ENCODE measurements at places on chromosomes 11 and 22.
A peak's percentile ranks its signal among the peaks of the same experiment; 100 is the strongest.

- no peak for DNase-seq
These were observed 38.9 kb downstream of the NTM start for GRCh38 chr11:131409345-131409744.

DNA sequence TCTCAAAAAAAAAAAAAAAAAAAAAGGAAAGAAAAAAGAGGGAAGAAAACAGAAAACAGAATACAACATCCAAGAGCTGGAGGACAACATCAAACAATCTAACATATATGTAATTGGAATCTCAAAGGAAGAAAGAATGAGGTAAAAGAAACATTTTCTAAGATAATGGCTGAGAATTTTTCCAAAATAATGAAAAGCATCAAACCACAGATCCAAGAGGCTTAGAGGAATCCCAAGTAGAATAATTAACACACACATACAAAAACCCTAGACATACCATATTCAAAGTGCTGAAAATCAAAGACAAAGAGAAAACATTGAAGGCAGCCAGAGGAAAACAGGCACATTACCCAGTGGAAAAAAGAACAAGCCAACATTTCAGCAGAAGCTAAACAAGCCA lies 4.9 kb downstream of the SULT4A1 start:
- DNase-seq: no peak

DNA sequence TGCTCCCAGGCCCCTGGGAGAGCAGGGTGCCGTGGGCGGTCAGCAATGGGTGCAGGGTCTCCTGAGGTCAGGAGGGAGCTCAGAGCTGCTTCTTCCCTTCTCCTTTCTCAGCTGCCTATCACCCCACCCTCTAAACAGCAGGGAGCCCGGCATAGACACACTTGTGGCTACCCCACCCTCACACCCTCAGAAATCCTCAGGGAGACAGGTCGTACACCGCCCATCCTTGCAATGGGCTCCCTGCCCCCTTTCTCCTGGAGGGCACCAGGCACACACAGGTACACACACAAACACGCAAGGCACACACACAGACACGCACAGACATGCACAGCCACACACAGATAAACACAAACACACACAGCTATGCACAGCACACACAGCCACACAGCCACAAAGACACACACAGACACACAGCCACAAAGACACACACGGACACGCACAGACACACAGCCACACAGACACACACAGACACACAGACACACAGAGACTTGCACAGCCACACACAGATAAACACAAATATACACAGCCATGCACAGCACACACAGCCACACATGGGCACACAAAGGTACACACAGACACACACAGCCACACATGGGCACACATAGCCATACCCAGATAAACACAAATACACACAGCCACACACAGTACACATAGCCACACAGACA lies 44.9 kb upstream of the TH start:
- DNase-seq: no peak

- no peak for DNase-seq
These were observed 121.7 kb downstream of the SGSM3 start for GRCh38 chr22:40491990-40492631.

DNA sequence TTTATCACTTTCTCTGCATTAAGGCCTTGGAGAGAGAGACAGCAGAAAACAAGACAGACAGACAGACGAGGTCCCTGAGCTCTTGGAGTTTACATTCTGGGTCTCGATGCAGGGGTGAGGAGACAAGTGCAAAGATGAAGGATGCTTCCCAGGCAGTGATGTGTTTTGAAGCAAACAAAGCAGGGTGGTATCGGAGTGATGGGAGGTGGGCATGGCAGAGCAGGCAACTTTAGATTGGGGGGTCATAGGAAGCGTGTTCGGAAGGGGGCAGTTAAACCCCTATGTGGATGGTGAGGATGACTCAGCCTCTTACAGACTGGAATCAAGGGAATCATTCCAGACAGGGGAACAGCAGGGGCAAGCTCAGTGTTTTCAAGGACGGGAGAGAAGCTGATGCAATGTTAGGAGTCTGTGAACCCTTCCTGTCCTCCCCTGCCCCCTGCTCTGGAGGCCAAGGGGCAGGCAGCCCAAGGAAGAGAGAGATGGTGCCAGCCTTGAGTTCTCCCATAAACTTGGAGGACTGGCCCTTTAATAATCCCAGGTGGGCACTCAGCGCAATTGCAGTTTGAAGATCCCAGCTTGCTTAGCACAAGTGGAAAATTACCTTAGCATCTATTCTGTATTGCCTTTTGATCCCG lies 180.2 kb downstream of the CHST1 start:
- no peak for DNase-seq

GRCh38 chr22:48893288-48894063 lies 934.2 kb downstream of the BRD1 start:
- DNase-seq: no peak

DNA sequence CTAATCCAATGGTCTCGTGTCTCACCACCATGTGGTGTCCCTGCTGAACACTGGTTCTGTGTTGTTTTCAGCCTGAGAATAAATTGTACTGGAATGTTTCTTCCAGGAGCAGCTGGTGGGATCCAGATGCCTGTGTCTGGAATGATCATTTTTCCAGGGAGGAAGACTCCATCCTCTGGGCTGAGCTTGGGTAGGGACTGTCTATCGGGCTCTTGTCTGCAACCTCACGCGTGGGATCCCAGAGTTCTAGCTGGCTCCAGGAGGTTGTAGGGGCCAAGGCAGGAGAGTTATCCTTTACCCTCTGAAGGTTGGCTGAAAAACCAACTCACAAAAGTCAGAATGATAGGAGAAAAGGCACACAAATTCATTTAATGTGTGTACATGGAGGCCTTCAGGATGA lies 144.1 kb upstream of the B3GAT1 start:
- DNase-seq: no peak

GRCh38 chr11:45145083-45145378 lies 1.4 kb upstream of the PRDM11 start:
- DNase-seq: no peak

DNA sequence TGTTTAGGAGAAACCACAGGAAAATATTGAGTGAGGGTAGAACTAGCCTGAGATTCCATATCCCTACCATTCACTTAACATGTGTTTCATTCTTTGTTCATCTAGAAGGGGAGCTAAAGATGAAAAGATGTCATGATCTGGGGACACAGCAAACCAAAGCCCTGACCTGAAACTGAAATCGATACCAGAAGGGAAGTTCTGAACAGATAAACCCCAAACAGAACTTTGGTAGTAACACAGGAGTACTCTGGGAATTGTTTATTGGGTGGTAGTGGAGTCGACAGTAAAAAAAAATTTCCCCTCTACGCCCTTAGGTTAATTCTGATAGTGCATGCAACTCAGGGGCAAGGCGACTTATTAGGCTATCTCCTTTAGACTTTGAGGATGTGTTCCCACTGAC lies 27.2 kb downstream of the OR2AT4 start:
- DNase-seq: no peak

- peak; percentile 8 for DNase-seq
These were observed 57.9 kb downstream of the CD82 start for GRCh38 chr11:44623341-44623730.

Data from head of caudate nucleus (tissue), 42 donors.